Activated CD8-positive, alpha-beta memory T cell treated with anti-CD3 and anti-CD28 coated beads for 4 hours (primary cell): ENCODE measurements at places on chromosomes 12 and 14.

DNA sequence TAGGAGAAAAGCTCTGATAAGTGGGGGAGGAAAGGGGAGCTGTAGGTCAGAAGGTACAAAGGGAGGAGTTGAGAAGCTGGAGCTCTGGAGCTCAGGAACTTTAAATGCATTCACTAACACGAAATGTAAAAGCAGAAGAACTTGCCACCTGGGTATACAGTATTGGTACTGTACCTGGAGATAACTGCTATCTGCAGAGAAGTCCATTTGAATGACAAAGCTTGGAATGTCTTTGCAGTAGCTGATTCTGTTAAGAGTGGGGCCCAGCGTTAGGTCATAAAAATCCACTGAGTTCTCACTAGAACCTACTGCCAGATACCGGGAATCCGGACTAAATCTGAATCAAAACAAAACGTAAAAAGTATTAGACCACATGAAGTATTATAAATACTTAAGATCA lies 55.6 kb downstream of the ZC3H14 start:
- DNase-seq: no peak

DNA sequence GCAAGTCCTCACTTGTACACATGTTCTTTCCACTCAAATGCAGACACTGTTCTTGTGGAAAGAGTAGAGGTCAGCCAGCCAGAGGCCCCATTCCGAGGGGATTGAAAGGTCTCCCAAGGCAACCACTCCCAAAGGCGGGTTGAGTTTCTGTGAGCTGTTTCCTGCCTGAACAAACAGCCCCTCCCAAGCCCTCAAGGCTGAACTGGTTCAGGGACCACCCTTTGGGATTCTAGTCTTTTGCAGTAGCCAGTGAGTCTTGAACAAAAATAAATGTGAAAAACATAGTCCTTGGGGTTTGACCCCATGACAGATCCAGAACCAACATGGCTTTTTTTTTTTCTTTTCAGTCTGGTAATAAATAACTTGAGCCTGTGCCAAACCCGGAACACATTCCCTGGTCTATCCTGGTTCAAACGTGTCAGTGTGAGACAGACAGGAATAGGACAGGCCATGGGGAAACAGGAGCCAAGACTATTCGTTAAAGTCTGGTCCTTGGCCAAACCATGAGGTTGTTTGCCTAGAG lies 17.6 kb upstream of the STK38L start:
- no peak for DNase-seq

- DNase-seq: no peak
Observed at GRCh38 chr12:67735868-67736267, 87.3 kb downstream of the DYRK2 start.

DNA sequence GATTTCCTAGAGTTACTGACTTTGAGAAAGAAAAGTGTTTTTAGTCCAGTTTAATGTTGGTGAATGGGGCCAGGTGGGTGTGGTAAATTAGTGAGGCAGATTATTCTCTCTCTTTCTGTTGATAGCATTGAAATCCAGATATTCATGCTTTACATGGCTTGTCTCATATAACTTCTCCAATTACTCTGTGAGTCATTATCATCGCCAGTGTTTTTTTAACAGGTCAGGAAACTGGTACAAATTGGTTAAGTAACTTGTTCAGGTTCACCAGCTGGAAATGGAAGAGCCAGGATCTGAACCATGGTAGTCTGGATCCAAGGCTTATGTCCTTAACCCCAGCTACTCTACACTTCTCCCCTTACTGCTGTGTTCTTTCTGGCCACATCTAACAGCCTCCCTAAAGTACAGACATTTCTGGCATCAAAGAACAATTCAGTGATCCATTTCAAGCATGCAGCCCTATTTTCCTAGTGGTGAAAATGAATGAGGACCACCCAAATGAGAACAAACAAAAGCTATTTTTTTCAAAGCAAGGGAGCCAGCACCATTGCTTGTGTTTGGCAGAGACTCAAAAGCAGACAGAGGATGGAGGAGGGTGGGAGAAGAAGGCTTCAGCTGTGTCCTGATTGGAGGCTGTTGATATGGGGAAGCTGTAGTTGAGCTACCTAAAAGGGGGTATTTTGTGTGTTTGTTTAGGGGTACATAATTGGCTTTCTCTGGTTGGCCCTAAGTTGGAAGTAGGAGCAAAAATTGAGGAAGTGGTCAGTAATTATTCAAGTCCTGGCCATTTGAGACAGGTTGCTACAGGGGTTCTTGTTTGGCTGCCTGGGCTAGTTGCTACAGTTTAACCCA lies 1.7 kb downstream of the IRAK3 start:
- no peak for DNase-seq

- DNase-seq: no peak
Observed at GRCh38 chr12:99079811-99080210, 434.7 kb downstream of the APAF1 start.

GRCh38 chr12:71476513-71476912 lies 36.9 kb downstream of the LGR5 start:
- DNase-seq: no peak

- DNase-seq: no peak
Observed at GRCh38 chr12:114760151-114760877, 76.3 kb upstream of the TBX3 start.

DNA sequence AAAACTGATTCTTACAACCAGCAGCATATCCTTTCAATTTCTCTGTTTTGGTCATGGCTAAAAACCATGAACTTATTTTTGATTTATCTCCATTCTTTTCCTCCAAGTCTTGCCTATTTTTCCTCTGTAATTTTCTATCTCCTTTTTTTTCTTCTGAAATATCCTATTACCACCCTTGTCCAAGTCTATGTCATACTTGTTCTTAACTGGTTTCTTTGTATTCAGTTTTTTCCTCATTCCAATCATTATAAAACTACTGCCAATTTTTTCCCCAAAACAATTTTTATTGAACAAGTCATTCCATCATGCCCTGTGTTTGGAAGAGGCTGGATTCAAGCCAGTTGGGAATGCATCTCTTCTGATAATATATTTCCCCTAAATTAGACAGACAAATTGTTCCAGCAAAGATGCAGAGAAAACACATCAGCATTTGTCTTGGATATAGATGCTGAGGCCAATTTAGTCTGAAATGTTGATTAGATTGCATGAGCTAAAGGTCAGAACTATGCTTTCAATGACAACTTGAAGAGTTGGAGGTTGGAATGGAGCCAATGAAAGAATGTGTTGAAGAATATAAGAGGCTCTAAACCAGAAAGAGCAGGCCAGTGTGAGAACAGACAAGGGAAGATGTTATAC lies 30.7 kb downstream of the OTOGL start:
- DNase-seq: no peak

GRCh38 chr12:58029260-58029659 lies 87.9 kb downstream of the ATP23 start:
- DNase-seq: no peak

- no peak for DNase-seq
Observed at GRCh38 chr12:65323070-65323469, 44.6 kb downstream of the MSRB3 start.
